ENCODE measurements at places on chromosomes 16 and 17.

- peak; percentile 67 for DNase-seq
Measured at GRCh38 chr17:57295526-57296023, 39.3 kb downstream of the MSI2 start.

GRCh38 chr17:63405741-63406261, 40.3 kb downstream of the CYB561 start:
- DNase-seq = peak; percentile 89

- no peak for DNase-seq
Measured at GRCh38 chr17:50260501-50260911, 13.8 kb upstream of the TMEM92 start.

GRCh38 chr17:47735139-47735464, 2.1 kb downstream of the TBX21 start:
- DNase-seq = no peak

- DNase-seq = no peak
Measured at GRCh38 chr17:80997424-80998117, 5.9 kb downstream of the CHMP6 start.

- no peak for DNase-seq
Measured at GRCh38 chr17:41018541-41018940, 8.5 kb downstream of the KRTAP1-5 start.

DNA sequence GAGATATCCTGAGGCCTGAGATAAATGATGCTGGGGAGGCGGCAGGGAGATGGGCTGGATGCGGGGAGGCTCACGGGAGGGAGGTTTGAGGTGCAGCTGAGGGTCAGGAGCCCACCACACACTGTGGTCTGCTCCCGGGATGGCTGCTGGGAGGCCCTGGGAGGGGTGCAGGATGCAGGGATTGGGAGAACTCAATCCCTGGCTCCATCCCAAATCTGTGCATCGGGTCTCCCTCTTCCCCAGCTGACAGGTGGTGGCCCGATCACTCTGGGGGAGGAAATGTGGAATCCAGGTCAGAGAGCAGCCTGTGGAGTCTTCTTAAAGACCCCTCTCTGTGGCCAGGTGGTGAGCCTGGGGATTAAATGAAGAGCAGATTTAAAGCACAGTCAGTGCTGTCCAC, 12.0 kb downstream of the PHB1 start:
- DNase-seq = no peak

DNA sequence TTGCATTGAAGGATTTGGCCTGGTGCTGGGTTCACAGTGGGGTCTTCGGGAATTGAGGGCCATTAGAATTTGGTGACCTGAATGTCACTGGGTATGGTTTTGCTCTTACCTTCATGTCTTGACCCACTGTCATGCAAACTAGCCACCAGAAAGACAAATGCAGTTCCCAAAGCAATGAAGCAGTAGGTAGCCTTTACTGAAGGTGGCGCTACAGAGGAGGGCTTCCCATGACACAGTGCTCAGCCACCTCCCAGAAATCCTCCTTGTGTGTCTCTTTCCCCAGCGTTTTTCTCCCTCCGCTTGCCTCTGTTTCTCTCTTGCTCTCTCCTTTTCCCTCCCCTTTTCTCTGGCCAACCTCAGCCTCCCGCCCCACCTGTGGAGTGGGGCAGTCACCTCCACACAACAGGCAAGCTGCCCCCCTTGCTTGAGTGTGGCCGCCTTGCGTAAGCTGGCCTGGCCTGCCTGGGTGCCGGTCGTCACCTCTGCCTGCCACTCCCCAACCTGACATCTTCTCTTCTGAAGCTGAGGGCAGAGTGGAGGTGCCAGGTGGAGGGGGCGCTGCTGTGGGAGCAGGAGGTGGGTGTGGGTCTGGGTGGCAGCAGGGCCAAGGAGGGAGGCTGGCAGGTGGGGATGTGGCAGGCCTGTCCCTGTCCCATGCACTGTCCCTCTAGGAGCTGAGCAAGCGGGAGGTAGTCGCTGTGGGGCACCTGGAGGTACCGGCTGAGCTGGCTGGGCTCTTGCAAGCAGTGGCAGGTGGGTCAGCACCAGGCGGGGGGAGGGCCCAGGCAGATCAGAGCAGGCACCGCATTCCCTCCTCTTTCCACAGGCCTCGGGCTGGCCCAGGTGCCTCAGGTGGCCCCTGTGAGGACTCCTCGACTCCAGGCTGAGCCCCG, 34.7 kb downstream of the MYO15A start:
- DNase-seq = peak; percentile 23

- DNase-seq = peak; percentile 44
Measured at GRCh38 chr16:67022531-67023214, 6.3 kb upstream of the CBFB start.

Data from iris pigment epithelial cell (primary cell).